Calu3 (cell line): ENCODE measurements at places on chromosomes 6 and 20. TPM values are rescaled to one million over a fixed set of nuclear protein-coding genes. Genes with fewer than 3 reads are reported as not detected.

DNA sequence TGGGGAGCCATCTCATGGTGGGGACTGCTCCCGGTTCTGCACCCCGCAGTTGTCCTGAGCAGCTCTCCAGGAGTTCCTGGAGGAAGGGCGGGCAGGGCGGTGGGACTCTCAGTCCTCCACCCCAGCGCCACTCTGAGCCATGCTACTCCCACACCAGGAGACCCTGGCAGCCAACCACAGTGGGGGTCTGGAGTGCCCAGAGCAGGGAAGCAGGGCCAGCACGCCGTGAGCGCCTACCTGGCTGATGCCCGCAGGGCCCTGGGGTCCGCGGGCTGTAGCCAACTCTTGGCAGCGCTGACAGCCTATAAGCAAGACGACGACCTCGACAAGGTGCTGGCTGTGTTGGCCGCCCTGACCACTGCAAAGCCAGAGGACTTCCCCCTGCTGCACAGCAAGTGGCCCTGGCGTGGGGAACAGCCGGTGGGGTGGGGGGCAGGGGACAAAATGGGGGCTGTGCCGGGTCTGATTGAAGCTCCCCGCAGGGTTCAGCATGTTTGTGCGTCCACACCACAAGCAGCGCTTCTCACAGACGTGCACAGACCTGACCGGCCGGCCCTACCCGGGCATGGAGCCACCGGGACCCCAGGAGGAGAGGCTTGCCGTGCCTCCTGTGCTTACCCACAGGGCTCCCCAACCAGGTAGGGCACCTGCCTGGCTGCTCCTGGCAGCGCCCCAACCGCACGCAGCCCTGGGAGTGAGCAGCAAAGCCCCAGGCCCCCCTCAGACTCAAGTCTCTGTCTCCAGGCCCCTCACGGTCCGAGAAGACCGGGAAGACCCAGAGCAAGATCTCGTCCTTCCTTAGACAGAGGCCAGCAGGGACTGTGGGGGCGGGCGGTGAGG lies 1.6 kb upstream of the TNFRSF6B start:
- no peaks in the 10 kb centered on the region for H3K27me3 ChIP-seq
- no peak for DNase-seq
- peaks cover 96% of the 10 kb centered on the region for H3K36me3 ChIP-seq
- H3K27ac ChIP-seq, result peak overlapping the region; percentile 91

Gene PKIG
- 6.6 and 7.5 TPM in 2 replicates for total RNA-seq

Gene ZFP57
- total RNA-seq, result 0.83 TPM in 1 of 2 replicates, not detected in the other

Gene EBF4
- total RNA-seq, result 4.3 and 6.6 TPM in 2 replicates

GRCh38 chr20:34083137-34083536 lies 28.9 kb downstream of the EIF2S2 start:
- H3K4me1 ChIP-seq, result peaks cover 24% of the 10 kb centered on the region
- peak overlapping the region; percentile 12 for H3K27ac ChIP-seq
- H3K27me3 ChIP-seq, result no peaks in the 10 kb centered on the region
- H3K4me3 ChIP-seq, result no peak overlapping the region
- DNase-seq, result peak; percentile 85

DNA sequence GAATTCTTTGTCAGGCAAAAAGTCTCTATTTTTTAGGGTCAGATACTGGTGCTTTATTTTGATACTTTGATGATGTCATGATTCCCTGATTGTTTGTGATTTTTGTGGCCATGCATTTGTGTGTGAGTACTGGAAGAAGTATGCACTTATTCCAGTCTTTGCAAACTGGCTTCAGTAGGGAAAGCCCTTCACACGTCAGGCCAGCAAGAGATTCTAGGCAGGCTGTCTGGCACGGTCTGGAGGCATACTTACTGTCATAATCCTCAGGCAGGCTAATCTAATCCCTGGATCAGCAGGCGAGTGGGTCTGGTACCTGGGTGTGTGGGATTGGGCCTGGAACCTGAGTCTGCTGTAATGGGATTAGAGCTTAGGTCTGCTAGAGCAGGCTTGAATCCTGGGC lies 391.8 kb upstream of the MMS22L start:
- no peaks in the 10 kb centered on the region for H3K36me3 ChIP-seq
- no peaks in the 10 kb centered on the region for H3K4me1 ChIP-seq
- H3K27me3 ChIP-seq, result no peaks in the 10 kb centered on the region
- DNase-seq, result no peak
- no peak overlapping the region for H3K4me3 ChIP-seq
- H3K27ac ChIP-seq, result no peak overlapping the region

Gene PDE10A
- 22.5 and 23.7 TPM in 2 replicates for total RNA-seq

- no peak for DNase-seq
- no peaks in the 10 kb centered on the region for H3K36me3 ChIP-seq
- H3K4me1 ChIP-seq, result no peaks in the 10 kb centered on the region
- H3K27ac ChIP-seq, result no peak overlapping the region
Measured at GRCh38 chr20:60486315-60486714, 528.1 kb downstream of the CDH26 start.

DNA sequence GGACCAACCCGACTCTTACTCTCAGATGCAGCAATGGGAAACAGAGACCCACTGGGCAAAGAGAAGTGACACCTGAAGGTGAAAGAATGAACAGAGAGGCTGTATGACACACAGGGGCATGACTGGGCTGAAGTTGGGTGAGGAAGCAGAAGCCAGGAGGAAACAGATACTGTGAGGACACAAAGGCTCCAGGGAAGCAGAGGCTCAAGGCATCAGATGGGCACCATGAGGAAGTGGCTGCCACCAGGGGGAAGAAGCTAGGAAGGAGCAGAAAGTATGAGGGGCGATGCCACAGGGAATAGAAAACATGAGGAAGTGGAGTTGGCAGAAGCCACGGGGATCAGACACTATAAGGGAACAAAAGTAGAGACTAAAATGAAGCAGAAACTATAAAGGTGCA lies 30.9 kb upstream of the OCSTAMP start:
- H3K27me3 ChIP-seq, result peaks cover 15% of the 10 kb centered on the region
- no peak overlapping the region for H3K4me3 ChIP-seq
- H3K27ac ChIP-seq, result no peak overlapping the region
